ENCODE measurements at places on chromosomes 1 and 21.

DNA sequence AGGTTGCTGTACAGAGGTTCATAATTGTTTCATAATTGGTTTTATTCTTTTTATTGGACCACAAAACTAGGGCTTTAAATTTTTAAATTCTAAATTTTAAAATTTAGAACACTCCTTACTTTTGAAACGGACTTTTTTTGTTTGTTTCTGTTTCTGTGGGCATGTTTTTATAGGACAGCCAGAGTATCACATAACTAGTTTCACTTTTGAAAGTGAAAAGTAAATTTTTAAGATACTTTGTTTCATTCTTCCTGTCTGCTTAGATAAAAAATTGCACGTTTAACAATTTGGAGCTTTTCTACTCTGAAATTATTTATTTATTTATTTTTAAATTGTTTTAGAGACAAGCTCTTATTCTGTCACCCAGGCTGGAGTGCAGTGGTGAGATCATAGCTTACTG lies 29.7 kb downstream of the MDM4 start:
- no peak for DNase-seq

- no peak for DNase-seq
Observed at GRCh38 chr1:200654660-200655059, 15.0 kb downstream of the DDX59 start.

- DNase-seq, result no peak
Observed at GRCh38 chr1:51575406-51576084, 41.3 kb upstream of the OSBPL9 start.

DNA sequence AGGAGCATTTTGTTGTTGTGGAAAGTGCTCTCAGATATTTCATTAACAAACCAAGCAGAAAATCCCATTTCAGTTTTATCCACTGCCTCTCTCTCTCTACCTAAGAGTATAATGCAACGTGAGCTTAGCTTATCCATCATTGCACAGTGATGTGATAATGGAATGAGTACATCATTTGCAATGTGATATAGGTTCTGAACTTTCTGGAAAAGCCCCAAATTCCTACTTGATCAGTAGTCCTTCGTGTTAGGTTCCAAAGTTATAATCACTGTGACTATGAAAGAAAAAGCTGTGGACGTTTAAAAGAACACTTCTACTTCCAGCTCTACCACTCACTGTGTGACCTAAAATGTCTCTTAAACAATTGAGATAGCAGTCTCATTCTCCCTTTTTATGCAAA lies 76.4 kb upstream of the PRMT6 start:
- DNase-seq, result no peak

DNA sequence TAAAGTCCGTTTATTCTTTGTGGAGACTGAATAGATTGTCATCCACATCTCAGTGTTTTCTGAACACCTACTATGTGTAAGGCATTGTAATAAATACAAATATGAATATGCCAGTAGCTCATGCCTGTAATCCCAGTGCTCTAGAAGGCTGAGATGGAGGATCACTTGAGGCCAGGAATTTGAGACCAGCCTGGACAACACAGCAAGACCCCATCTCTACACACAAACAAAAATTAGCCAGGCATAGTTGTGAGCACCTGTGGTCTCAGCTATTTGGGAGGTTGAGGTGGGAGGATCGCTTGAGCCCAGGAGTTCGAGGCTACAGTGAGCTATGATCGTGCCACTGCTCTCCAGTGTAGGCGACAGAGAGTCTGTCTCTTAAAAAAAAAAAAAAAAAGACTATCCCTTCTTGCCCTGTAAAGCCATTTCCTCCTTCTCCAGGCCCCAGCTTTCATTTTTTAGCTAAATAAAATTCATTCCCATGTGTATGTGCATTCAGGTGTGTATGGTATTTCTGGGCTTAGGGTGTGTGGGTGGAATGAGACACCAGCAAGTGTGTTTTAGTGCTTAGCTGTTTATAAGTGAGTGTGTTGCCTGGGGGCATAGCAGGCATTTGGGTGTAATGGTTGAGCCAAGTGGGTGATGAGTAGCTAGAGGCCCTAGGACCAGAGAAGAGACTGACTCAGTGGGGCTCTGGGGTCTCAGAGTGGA lies 7.8 kb downstream of the CELSR2 start:
- no peak for DNase-seq

DNA sequence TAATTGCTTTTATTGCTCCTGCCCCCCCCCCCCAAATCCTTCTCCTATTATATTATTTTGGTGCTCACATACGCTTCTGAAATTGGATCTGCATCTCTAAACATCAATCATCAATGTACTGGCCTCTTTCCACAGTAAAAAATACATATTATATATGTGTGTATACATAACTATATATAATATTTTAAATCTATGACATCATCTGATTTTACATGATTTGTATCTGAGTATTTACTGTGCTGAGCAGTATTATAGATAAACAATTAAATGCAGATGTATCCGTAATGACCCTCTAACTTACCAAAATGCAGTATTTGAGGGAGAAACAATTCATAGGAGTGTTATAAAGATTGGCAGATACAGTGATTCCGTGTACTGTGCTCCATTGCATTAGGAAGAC lies 832 bp downstream of the PLPPR4 start:
- DNase-seq, result no peak
